ENCODE measurements at places on chromosomes 13 and 19.
A peak's percentile ranks its signal among the peaks of the same experiment; 100 is the strongest.

DNA sequence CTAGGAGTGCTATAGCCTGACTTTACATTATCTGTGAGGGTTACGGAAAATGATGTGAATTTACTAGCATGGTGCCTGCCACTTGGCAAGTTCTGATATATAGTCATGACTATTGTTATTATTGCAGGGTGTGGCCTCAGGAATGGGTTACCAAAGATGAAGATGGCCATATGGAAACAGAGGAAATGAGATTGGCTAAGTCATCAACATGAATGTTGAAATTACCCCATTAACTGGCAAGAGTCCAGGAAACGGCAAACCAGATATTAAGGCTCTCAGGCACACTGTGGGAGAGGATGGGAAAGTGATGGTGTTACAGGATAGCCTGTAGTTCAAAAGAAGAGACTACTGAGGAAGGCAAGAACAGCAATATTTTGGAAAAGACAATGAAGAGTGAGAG is 183.3 kb downstream of the KCNRG start:
- peak; percentile 12 for DNase-seq

GRCh38 chr13:97273341-97273831 is 51.3 kb downstream of the MBNL2 start:
- DNase-seq, result peak; percentile 58

DNA sequence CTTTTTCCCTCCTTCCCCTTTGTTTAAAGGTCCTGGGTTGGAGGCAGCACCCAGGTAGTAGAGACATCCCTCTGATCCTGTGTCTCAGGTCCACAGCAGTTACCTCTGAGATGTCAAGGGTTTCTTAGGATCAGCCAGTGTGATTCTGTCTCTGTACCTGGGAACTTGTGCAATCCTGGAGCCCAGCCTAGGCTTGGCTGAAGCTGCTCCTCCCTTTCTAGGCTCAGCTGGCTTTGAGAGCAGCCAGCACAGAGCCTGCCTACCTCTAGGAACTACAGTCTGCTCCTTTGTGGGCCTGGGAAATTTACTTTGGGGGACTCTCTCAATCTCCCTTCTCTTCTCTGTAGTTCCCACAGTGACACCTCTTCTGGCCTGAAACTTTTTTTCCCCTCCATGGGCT is 171.6 kb downstream of the MTUS2 start:
- no peak for DNase-seq

DNA sequence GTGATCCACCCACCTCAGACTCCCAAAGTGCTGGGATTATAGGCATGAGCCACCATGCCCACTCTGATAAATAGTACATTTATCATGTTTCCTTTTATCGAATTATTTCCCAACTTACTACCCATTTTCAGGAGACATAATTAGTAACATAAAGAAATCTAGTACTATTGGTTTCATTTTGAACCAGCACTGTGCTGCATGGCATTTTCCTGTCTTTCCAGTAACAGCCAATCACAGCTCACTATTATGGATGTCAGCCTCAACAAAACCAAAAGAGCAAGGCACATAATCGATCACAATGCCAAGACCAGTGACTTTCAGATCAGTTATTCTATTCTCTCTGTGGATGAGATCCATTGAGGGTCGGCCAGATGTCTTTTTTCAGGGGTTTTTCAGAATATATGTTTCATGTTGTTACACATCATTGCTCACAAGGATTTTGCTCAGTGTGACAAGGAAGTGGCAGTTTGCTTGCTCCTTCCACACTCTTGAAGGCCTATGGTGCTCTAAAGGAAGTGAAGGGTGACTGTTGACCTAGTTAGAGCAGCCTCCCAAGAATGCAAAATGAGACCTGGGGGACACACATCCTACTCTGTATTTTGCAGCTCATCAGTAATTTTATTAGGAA is 233.4 kb downstream of the KCNRG start:
- no peak for DNase-seq

DNA sequence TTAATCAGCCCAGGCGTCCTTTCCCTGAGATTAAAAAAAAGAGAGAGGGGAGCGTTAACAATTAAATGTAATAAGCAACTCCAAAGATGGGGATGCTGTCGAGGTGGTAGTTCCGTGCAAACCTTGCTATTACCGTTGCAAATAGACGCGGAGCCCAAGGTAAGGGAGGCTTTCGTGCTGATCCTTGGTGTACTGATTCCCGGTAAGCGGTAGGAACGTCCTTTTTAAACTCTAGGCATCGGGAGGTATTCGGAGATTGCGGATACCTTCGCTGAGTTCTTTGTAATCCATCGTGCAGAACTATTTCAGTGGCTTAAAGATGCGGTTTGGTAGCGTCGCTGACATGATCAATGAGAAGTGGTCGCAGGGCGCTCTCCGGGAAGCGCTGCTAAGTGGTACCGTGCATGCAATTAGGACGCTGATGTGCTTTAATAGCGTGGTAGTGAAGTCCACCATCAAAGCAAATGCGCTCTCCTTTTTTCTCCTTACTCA is 3.1 kb downstream of the SLITRK5 start:
- DNase-seq, result no peak

GRCh38 chr19:46366620-46367292 is 19.9 kb downstream of the PPP5C start:
- DNase-seq, result no peak

DNA sequence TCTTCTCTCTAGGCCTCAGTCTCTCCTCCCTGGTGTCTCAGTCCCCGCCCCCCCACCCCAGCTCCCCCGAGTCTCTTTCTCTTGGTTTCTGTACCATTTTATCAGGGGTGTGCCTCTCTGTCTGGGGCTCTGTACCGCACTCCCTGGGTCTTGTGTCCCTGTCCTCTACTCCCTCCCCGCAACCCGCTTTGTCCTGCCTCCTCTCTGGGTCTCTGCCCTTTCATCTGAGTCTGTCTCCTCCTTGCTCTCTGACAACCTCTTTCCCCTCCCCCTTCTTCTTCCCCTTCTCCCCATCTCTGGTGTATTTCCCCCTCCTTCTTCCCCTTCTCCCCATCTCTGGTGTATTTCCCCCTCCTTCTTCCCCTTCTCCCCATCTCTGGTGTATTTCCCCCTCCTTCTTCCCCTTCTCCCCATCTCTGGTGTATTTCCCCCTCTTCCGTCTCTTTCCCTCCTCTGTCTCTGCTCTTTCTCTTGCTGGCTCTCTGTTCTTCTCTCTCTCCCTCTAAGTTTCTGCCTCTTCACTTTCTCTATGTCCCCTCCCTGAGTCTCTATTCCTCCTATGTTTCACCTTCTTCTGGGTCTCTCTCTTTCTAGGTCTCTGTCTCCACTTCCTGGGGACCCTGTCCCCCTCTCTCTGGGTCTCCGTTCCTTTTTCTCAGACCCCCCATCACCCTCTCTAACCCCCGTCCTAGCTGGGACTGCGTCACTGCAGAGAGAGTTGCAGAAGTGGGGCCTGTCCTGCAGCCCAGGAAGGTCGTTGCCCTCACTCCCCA is 2.2 kb upstream of the KCNC3 start:
- DNase-seq, result no peak

GRCh38 chr13:25281193-25281934 is 5.9 kb downstream of the MTMR6 start:
- no peak for DNase-seq

DNA sequence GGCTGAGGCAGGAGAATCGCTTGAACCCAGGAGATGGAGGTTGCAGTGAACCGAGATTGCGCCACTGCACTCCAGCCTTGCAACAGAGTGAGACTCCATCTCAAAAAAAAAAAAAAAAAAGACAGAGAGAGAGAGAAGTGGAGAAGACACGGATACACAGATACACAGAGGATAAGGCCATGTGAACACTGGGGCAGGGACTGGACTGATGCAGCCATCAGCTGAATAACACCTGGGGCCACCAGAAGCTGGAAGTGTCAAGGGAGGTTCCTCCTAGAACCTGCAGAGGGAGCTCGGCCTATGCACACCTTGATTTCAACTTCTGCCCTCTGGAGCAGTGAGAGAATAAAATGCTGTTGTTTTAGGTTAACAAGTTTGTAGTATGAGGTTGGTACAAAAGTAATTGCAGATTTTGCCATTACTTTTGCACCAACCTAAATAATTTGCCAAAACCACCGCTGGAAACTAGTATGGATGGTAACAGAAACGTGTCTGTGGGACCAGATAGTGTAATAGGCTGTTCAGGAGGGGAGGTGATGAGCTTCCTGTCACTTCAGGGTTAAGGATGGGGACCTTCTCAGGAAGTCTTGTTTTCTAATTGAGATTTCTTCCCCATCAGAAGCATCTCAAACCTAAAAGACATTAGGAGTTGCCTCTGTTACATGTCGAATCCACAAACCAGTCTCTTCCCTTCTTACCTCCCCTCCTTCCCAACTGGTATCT is 36.4 kb upstream of the IGSF23 start:
- no peak for DNase-seq

GRCh38 chr19:3234800-3235199 is 10.3 kb downstream of the CELF5 start:
- DNase-seq, result no peak

DNA sequence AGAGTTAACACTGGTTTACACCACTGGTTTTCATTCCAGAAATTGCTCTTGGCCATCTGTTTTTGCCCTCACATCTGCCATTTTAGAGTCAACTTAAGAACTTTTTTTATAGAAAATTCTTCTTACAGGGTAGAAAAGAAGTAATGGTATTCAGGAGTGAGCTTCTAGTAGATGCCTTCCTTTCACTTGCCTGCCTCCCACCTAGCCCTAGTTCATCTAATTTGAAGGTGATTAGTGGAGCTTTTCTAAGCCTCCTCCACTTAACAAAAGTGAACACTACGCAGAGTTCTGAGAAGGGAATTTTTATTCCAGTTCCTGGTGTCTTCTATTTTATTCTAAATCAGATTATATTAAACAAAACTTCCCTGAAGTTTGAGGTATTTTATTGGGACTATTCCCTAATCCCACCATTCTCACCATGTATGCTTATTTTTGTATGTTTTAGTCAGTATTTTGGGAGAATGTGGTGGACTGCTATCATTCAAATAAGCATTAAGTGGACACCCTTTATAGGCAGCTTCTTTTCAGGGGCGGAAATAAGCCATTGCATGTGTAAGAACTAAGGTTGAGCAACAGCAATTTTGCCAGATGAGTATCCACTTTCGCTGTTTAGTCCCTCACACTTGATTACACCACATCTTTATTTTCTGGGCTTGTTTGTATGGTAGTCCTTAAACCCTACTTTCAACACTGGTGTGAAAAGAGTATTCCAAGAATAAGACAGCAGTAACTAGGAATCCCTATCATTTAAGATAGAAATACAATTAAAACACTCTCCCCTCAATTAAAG is 156.9 kb downstream of the ENOX1 start:
- no peak for DNase-seq

DNA sequence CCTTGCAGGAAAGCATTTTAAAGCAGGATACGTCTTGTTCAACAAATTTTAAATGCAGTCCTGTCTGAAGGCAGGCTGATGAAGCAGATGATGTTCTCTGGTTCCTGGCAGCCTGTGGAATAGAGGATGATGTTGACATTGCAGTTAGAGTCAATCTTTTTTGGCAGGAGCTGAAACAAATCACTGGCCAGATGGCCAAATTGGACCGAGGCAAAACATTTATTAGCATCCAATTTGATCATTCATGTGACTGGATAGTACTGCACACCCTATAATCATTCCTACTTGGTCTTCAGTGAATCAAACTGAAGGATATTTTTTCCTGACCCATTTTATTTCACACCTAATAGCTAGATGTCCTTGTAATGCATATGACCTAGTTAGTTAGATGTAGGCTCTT is 172.2 kb upstream of the SLC10A2 start:
- peak; percentile 46 for DNase-seq

DNA sequence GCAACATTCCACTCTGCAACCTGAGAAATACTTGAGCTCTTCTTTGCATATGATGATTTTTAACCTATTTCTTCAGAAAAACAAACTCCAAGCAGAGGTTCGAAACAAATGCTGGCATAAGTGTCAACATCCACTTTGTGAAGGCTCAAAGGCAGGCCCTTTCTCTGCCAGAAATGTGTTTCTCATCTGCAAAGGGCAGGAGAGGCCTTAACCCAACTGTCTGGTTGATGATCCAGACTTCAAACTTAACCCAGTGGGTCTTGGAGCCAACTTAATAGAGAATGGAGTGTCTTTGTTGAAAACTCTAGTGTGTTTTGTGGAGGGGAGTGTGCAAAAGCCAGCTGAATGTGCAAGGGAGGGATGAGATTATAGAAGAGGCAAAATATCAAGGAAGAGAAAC is 28.3 kb upstream of the ZNF507 start:
- no peak for DNase-seq

- DNase-seq, result no peak
These were observed 27.4 kb upstream of the SACS start for GRCh38 chr13:23460921-23461320.

- no peak for DNase-seq
These were observed 290.4 kb downstream of the SLITRK6 start for GRCh38 chr13:85508683-85509329.

DNA sequence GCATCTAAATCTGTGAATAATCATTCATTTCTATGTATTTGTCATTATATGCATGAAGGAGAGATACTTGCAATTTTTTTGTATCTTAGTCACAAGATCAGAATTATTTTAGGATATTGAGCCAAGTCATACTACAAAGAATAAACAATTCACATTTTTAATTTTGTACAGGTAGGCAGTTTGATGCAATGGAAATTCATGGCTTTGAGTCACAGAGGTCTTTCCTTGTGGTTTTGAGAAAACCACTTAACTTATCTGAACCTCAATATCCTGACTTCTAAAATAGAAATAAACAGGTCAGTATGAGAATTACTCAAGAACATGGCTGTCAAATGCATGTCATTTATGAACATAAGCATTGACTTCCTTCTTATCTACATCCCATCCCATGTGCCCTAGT is 221.4 kb upstream of the SLC10A2 start:
- DNase-seq, result no peak

DNA sequence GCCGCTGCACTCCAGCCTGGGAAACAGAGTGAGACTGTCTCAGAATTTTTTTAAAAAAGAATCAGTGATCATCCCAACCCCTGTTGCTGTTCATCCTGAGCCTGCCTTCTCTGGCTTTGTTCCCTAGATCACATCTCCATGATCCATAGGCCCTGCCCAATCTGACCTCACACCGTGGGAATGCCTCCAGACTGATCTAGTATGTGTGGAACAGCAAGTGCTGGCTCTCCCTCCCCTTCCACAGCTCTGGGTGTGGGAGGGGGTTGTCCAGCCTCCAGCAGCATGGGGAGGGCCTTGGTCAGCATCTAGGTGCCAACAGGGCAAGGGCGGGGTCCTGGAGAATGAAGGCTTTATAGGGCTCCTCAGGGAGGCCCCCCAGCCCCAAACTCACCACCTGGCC is at the start of gene KLK2:
TSS of gene KLK2 (plus strand) at position 384 of the 400 bp plus-strand sequence. CDS start 35 bp downstream, outside the sequence.
- DNase-seq, result no peak

DNA sequence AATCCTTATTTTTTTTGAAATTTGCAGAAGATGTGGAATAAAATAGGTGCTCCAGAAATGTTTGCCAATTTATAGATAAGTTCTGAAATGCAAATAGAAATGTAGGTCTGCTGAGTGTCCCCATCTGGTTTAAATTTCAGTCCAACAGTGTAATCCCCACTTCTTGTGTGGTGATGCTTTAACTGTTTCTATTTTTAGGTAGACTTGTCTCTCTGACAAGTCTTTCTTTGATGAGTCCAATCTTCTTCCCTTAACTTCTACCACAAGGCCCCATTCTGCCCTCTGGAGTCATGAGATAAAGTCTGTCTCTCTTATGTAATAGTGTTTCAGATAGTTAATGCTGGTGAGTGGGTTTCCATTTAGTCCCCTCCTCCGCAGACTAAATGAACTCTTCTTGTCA is 390.4 kb downstream of the RFC3 start:
- DNase-seq, result no peak

GRCh38 chr19:10450853-10451609 is 30.7 kb downstream of the PDE4A start:
- DNase-seq, result no peak

- DNase-seq, result no peak
These were observed at the start of gene SLITRK6 for GRCh38 chr13:85799097-85799582. SLITRK6 (minus strand) TSS chr13:85799419; CDS start chr13:85796508, 2,911 bp downstream.
